CD4-positive, alpha-beta T cell treated with Interleukin-1 beta for 1 hour (primary cell): ENCODE measurements at places on chromosomes 3 and 15.

DNA sequence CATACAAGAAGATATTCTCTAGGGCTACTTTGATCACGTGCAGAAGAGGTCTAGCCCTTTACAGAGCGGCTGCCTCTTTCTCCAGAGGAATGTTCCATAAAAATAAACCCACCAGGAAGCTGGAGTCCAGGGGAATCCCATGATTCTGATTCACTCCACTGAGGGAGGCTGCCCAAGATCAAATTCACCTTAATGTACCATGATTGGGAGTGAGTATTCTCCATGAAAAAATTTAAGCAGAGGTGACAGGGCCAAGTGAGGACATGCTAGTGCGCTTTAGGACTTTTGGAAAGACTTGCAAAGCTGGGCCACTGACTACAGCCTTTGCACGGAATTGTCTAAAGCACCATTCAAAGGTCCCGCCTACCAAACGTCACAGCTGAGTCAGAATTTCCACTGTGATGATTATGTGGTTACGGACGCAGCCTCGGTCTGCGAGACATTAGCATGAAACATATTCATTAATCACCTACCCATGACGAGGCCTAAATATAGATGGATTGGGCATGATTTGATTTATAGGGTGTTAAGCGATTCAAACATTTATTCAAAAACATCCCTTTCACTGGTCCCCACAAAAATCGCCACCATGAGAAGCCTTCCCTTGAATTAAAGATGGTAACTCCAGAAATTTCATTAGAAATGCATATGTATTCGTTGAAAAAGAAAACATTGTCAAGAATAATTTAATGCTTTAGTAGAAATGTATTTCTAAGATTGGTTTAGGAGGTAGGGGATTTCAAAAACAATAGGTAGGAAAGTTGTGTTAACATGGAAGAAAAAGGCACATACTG, 152.6 kb downstream of the GREM1 start:
- DNase-seq = no peak

- no peak for DNase-seq
Observed at GRCh38 chr3:101182734-101183133, 137.6 kb downstream of the IMPG2 start.

GRCh38 chr3:195609229-195609628, 25.5 kb upstream of the APOD start:
- DNase-seq = peak; percentile 64

GRCh38 chr3:115632026-115632425, 8.7 kb downstream of the GAP43 start:
- DNase-seq = no peak

DNA sequence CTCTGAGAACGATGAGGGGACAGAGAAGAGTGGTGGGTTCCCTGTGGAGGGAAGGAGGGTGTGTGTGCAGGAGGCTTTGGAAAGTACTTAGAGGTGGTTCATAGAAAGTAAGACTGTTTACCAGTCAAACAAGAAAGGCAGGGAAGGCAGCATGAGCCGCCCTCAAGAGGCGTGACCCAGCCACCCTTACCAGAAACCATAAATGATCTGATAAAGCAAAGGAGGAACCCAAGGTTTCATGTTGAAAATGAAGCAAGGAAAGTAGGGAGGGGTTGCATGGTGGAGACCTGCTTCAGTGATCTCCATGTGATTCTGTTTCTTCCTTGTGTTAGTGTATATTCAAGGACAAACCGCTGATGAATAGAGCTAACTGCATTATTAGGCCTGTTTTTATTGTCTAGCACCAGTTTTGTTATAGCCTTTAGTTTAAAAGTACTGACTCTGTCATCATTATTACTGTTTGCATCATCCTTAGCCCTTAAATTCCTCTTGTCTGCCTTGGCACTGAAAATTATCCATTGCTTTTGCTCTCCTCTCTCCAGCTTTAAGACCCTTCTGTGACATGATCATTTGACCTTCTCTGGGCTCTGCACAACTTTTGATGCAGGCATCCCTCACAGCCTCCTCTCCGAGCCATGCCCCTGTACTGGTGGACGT, 96.1 kb downstream of the STAC start:
- DNase-seq = no peak

DNA sequence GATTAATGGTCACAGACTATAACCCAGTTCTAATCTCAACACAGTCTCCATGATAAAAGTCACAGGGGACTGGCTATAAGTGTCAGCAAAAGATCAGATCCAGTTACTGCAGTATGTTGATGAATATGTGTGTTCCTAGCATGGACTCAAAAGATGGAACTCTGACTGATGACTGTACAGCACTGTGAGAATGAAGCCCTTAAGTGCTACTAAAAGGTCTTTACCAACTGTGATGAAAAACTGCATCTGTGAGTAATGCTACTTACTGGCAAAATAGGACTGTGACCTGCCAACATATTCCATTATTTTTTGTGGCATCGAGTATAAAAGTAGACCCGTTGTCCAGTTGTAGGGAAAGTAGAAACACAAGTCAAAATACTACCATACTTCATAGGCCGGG, 284.2 kb downstream of the ROBO2 start:
- no peak for DNase-seq

GRCh38 chr3:118080889-118081288, 953.8 kb downstream of the IGSF11 start:
- no peak for DNase-seq

GRCh38 chr15:85615930-85616329, 178.8 kb downstream of the KLHL25 start:
- peak; percentile 20 for DNase-seq

- DNase-seq = no peak
Observed at GRCh38 chr3:42139621-42140453, 48.7 kb downstream of the TRAK1 start.

GRCh38 chr3:195738274-195739044, 17.7 kb downstream of the MUC20 start:
- DNase-seq = no peak

- DNase-seq = peak; percentile 55
Observed at GRCh38 chr3:66378256-66378655, 122.6 kb downstream of the LRIG1 start.

DNA sequence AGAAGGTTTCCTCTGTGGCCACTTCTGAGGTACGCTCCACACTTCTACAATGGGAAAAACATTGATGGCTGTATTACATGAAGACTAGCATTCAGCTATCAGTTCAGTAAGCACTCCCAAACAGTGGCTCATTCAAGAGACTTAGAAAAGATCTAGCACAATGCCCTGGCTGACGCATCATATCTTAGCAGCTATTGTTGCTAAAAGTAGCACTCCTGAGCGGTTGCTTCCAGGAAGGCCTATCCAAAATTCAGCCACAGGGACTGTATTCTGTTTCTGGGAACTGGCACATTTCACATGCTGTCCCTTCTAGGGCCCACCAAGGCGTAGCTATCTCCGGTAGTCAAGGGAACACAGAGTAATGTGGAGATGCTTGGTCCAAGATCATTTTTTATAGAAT, 21.2 kb upstream of the SPRED1 start:
- no peak for DNase-seq

DNA sequence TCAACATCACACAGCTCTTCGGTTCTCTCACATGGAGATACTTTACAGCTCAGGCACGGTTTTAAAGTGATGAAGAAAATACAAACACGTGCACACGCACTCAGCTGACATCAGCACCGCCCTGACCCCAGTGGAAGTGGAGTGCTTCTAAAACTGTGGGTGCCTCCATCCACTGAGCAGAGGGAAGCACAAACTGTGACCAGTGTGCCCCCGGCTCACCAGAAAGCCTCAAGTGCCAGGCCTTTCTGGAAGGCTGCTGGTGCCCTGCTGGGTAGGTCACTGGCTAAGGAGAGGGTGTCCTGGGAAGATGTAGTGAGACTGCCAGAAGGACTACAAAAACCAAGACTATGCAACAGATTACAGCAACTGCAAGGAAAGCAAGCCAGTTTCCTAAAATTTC, 78.5 kb downstream of the OCA2 start:
- no peak for DNase-seq

GRCh38 chr3:4394048-4394447, 73.0 kb downstream of the SUMF1 start:
- peak; percentile 45 for DNase-seq

DNA sequence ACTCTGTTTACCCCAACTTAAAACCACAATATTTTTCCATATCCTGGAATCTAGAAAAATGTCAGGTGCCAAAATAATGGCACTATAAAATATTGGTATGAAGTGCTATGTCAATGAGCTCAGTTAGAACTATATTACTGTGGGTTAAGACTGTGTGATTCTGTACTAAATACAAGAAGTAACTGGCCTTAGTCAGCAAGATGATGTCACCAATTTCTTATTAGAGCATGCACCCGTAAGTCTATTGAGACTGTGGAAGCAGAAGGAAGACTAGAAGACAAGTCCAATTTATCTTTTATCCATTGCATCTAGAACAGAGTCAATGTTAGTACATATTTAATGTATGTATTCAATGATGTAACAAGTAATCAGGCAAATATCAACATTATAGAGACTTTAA, 25.0 kb downstream of the LRRC58 start:
- DNase-seq = no peak

DNA sequence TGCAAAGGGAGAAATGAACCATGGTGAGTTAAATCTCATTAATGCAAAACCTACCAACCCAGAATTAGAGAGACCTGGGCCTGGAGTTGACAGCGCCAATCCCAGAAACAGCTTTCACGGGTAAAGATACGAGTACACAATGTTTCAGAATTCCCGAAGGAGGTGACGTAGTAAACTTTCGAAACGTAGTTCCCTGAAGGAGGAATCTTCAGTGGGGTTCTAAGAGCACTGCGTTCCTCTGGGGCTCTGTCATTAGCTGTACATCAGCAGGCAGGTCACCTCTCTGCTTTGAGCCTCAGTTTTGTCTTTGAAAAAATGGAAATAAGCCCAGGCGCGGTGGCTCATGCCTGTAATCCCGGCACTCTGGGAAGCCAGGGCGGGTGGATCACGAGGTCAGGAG, 152.3 kb downstream of the XXYLT1 start:
- DNase-seq = no peak

GRCh38 chr15:64930778-64931371, 19.2 kb downstream of the ANKDD1A start:
- DNase-seq = no peak

DNA sequence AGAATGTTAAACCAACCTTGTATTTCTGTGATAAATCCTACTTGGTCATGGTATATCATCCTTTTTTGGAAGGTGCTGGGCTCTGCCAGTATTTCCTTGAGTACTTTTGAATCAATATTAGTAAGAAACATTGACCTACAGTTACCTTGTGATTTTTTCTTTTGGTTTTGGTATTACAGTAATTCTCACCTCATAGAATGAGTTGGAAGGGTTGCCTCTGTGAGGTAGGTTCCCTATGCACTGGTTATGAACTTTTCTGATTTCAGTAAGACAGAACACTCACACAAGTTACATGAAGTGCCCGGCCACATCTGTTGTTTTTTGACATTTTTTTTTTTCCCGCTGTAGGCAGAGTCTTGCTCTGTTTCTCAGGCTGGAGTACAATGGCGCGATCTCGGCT, 20.0 kb downstream of the PCCB start:
- no peak for DNase-seq

- no peak for DNase-seq
Observed at GRCh38 chr3:146099316-146099715, 61.7 kb downstream of the PLOD2 start.

- DNase-seq = no peak
Observed at GRCh38 chr3:191283400-191283799, 45.8 kb upstream of the CCDC50 start.

DNA sequence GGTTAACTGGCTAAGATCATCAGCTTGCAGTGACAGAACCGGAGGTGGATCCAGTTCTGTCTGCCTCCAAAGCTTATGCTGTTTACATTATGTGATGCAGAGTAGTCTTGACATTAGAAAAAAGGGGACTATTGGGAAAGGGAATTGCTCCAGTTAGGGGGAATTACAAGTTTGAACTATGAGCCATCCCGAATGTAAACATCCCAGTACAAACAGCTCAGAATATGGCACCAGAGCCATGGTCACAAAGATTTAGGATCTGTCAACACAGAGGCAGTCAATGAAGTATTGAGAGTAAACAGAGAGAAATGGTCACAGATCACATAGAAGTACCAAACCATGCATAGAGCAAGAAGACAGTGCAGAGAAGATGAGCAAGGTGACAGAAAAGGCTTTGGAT, 39.8 kb upstream of the CRTC3 start:
- no peak for DNase-seq

GRCh38 chr3:132738314-132738713, 16.1 kb upstream of the NPHP3 start:
- no peak for DNase-seq

DNA sequence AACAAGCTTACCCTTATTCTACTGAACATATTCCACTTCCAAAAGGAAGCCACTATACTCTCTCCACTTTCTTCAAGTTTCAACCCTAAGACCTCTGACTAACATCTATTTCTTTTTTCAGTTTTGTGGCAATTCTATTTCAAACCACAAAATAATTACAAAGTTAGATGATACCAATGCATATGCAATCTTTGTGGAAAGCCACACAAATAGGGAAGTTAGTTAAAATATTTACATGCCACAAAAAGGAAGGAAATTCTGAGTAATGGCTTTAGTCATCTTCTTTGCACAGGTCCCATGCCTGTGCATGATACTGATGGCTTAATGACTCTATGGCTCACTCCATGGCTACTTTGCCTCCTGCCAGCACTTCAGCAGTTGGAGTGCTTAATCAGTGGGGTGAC, 57.0 kb upstream of the MCTP2 start:
- no peak for DNase-seq

GRCh38 chr3:160163229-160163878, 61.9 kb upstream of the C3orf80 start:
- DNase-seq = no peak

GRCh38 chr15:70093070-70093469, 4.6 kb downstream of the TLE3 start:
- no peak for DNase-seq

- no peak for DNase-seq
Observed at GRCh38 chr3:3403700-3404099, 224.2 kb upstream of the CRBN start.

- no peak for DNase-seq
Observed at GRCh38 chr3:42581400-42581708, 413 bp downstream of the SEC22C start.

DNA sequence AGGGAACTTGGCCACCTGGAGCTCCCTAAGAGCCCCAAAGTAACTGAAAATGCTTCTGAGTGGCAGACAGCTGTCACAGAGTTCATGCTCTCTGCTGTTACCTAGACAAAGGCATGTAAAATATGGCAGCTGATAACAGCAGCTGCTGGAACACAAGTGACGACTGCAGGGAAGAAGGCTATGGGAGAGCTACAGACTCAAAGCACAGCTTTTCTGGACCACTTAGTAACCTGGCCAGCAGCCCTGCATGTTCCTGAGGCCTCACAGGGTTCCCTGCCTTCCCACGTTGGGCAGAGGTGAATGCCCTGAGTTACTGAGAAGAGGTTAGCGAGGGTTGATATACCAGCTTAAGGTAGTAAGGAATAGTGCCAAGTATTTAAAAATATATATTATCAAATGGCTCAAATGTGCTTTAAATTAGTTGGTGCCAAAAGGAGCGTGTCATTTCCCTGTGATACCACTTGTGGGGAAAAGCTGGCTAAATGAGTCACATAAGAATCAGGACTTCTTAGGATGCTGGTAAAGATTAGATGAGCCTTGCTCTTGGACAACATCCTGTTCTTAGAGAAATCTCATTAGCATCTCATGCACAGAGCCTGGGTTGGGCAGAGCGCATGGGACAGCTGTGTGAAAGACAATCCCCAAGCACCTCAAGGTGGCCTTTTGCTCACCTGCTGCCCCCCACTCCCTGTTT, 76.4 kb upstream of the SCN5A start:
- no peak for DNase-seq

- no peak for DNase-seq
Observed at GRCh38 chr15:58738046-58738707, 11.3 kb downstream of the ADAM10 start.
